NCI-H774 (cell line): ENCODE measurements at places on chromosomes 12 and 14.

DNA sequence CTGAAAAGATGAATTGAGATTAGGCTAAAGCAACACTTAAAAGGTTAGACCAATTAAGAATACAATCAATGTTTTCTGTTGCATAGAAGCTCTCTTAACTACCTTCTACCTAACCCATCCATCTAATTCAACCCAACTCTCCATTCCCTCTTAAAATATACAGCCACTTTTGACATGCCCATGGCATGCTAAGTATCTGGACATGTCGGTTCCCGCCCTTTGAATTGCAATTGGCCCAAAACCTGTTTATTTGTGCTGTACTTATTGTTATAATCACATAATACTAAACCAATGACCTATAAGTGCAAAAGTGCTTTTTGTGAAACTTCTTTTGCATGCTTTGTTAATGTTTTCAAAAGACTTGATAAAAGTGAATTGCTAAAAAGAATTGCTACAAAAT lies 37.6 kb upstream of the APPL2 start:
- no peak for DNase-seq

DNA sequence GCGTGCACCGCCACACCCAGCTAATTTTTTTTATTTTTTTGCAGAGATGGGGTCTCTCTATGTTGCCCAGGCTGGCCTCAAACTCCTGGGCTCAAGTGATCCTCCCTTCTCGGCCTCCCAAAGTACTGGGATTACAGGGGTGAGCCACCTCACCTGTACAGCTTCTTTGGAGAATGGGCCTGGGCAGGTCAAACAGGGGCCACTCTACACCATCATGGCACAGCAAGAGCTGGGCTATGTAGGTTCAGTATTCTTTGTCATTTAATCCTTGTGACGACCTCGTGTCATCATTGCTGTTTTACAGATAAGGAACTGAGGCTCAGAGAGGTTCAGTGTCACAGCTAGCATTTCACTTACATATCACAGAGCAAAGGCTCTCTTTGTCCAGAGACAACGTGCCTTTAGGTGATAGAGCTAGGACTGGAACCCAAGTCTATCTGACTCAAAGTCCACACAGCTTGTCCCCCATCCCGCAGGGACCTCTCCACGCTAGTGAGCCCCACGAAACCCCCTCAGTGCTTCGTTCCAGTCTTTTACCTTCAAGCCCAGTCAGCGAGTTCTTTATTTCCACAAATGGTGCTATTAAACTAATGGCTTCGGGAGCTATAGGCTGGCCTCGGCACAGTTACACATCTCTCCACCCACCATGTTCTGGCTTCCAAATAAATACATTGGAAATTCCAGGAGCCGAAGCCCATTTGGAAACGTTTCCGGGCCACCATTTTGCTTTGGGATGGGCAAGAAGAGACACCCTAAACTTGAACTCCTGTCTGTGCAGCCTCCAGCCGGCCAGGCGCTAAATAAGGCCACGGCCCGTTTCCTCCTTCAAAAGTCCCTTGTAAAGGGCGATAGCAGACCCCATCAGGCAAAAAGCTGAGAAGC lies 660 bp upstream of the MAP1LC3B2 start:
- no peak for DNase-seq

GRCh38 chr14:51529736-51530135 lies 122.0 kb upstream of the FRMD6 start:
- no peak for DNase-seq

DNA sequence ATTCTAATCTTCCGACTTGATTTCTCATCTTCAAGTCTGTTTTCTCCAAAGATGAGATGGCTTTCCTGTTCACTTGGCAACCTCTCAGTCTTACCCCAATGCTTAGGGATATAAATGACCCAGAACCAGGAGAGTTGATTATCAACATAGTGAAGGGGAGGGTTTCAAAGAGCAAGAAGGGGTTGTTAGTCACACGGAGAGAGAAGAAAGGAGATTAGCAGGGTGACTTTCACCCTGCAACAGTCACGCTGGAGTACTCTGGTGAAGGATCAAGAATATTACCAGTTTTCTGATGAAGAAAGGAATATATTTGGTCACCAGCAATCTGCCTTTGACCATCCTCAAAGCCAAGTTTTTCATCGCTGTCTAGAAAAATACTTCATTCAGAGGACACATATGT lies at the start of gene TMEM52B:
Gene TMEM52B, plus strand, starts transcription at position 212 of the 400 bp plus-strand sequence. CDS start 543 bp downstream, outside the sequence.
- DNase-seq, result no peak

- no peak for DNase-seq
Observed at GRCh38 chr12:66168410-66168809, 1.4 kb downstream of the TMBIM4 start.

DNA sequence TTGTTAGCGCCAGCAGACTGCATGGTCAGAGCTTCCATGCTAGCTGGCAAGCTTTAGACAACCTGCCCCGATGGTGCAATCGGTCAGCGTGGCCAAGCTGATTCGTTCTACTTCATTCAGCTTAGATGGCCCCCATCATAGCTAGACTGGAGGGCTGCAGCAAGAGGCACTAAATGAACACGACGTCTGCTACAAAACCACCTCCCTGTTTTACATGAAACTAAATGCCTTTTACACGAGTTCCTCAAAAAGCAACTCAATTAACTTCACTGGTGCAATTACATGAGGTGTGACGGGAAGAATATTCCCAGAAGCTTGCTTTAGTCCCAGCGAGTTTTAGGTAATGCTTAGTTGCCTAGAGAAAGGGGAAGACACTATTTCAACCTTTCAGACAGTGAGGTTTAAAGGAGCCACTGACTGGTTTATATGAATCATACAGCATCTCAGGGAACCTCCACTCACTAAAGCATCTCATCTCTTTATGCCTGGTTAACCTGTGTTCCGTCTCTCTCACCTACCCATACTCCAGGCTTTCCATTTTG lies 8.4 kb downstream of the NIN start:
- DNase-seq, result no peak
